ENCODE measurements at places on chromosomes 5 and 9.

DNA sequence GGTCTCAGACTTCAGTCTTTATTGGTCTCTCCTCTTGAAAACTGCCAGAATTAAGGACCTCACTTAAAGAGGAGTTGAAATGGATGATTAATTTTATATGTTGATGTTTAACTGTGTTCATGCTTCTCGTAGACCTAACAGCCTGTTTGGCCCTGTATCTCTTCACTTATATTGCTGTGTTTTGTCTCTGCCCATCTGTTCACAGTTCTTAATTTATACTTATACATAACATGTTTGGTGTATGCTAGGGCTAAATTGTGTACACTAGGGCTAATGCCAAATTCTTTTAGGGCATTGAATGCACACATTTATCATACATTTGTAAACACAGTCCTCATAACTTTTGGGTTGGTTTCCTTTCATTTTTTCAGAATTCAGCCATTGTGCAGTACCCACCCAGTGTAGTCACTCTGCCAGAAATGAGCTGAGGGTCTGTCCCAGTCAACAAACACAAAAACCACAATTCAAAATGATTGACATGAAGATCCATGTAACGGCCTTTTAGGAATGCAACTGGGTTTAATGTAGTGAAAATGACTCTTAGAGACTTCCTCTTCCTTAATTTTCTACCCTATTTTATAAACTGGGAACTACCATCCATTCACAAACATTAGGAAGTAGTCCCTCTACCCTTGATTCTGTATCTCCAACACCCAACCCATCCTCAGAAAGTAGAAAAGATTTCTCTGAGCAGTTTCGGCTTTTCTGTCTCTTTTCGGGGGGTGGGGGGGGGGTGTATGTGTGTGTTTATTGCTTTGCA, 668.8 kb upstream of the KLF4 start:
- DNase-seq, result no peak

DNA sequence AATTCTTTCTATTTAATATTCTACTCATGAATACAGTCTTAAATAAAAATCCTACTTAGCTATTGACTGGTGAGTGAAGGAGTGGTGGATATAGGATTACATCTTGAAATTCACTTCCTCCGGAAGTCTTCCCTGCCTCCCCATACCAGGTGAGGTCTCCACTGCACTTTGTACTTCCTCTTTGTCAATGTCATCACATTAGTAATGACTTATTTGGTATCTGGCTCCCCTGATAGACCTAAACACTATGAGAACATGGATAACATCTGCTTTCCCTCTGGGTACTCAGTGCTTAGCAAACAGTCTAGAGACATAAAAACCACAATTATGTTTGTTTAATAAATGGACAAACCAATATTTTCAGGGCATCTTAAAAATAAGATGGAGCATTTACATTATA, 532.1 kb downstream of the PDE4D start:
- DNase-seq, result no peak

DNA sequence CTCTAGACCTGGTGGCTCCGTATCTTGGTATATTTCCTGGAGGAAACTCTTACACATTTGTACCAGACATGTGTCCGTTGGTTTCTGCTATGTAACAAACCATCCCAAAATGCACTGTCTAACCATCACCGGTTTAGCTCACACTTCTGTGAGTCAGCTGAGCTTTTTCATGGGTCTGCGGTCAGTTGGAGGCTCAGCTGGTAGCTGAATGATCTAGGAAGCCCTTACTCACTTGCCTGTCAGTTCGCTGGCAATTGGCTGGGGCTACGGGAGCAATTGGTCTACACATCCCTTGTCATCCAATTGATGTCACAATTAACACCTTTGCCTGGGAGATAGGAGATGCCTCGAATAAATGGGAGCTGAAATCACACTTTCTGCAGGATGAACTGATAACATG, 11.6 kb upstream of the WHRN start:
- DNase-seq, result no peak

GRCh38 chr5:117872798-117873368, 1115.5 kb downstream of the DTWD2 start:
- no peak for DNase-seq

- no peak for DNase-seq
Observed at GRCh38 chr9:14219850-14220249, 94.1 kb downstream of the NFIB start.
